Activated T-cell treated with anti-CD3 and anti-CD28 coated beads for 24 hours (primary cell): ENCODE measurements at places on chromosomes 5 and 9.
A peak's percentile ranks its signal among the peaks of the same experiment; 100 is the strongest.

- DNase-seq = no peak
Observed at GRCh38 chr5:180823940-180824629, 21.5 kb upstream of the MGAT1 start.

GRCh38 chr5:30926218-30926617, 267.3 kb upstream of the CDH6 start:
- no peak for DNase-seq

DNA sequence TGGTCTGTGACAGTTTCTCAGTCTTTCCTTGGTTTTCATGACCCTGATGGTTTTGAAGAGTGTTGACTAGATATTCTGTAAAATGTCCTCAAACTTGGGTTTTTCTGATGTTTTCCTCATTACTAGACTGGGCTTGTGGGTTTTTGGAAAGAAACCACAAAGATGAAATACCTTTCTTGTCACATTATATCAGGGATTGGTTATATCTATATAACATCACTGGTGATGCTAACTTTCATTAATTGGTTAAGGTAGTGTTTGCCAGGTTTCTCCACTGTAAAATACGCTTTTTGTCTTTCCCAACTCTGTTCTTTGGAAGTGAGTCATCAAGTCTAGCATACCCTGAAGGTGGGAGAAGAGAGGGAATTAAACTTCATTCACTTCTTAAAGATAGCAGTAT, 3.3 kb upstream of the IL31RA start:
- no peak for DNase-seq

DNA sequence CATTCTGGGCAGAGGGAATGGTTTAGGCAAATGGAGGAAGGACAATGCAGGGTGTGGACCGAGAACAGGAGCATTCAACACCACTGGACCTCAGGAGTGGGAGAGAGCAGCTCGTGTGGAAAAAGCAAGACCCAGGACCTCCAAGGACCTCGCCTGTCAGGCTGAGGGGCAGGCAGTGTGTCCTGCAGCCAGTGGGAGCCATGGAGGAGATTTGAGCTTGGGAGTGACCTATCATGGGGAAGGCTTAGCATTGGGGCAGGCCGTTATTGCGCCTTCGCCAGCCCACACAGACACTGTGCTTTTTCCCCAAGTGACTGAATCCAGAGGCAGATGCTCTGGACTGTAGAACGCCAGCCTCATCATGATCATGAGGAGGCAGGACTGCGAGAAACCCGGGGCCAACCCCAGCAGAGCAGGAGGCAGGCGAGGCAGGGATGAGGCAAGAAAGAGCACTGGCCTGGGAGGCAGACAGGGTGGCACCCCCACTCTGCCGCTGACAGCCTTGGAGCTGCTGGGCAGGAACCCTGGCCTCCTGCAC, 3.3 kb downstream of the CDHR2 start:
- DNase-seq = no peak

DNA sequence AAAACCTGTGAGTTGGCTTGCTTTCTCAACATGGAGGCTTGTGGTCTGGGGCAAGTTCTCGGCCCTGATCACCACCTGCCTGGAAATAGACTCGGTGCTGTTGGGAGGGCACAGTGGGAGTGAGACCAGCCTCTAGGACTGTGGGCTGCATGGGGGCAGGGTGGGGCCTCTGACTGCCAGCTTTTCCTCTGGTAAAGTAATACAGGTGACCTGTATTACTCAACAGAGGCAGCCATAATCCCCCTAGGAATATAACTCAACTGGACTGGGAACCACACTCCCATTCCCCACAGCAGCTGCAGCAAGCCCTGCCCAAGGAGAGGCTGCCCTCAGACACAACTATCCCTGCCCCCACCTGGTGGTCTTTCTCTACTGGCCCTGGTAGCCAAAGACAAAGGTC, 72.8 kb downstream of the C9orf153 start:
- DNase-seq = no peak

DNA sequence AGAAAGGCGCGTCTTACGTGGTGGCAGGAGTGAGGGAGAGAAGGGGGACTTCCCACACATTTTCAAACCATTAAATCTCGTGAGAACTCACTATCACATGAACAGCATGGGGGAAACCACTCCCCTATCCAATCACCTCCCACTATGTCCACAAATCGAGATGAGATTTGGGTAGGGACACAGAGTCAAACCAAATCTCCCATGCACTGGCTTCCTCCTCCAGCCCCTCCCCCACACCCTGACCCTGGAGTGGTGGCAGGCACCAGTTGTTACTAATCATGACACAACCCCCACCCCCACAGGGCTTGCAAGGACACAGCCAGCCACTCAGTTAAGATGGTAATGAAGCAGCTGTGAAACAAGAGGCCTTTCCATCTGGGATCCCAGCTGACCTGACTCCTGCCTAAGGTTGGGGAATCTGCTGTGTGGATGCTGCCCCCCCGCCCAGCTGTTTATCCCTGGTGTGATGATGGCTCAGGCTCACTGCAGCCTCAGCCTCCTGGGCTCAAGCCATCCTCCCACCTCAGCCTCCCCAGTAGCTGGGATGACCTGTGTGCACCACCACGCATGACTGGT, 57.1 kb upstream of the FUBP3 start:
- no peak for DNase-seq

GRCh38 chr5:10420932-10421331, 20.7 kb upstream of the ROPN1L start:
- no peak for DNase-seq

DNA sequence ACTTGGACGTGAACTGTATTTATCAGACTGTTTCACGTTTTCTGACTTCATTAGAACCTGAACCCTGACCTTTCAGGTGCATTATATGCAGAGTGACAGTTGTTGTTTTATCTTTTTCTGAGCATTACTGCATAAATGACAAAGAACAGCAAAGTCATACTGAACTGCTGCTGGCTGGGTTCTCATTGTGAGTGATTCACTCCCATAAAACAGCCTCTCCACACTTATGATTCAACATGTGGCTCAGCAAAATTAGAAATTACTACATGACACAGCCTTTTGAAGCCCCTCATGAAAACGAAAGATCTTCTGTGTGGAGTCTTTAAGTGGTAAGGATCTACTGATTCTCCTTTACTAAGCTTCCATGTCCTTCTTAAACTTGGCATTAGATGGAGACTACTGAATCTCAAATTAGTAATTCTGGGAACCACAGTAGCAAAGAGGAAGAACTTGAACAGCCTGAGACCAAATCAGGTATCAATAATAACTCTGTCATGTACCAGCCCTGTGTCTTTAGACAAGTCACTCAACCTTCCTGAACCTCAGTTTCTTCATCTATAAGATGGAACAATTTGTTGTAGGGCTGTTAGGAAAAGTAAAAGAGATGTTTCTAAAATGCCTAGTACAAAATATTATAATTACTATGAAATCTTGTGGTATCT, 172.3 kb upstream of the GNA14 start:
- no peak for DNase-seq

DNA sequence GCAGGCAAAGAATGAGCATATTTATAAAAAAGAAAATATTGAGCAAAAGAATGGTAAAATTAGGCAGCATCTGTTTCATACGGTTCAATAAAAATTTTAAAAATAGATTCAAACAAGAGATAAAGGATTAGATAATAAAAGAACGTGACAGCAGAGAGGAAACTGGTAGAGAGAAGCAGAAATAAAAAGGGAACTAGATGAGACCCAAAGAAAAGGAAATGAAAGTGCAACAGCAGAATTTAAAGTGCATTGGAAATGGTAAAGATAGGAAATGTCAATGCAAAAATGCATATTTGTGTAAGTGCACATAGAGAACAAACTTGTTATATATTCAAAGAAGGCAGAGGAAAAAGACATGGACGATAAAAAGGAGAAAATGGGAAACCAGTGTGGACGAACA, 70.2 kb downstream of the SUSD1 start:
- DNase-seq = no peak

GRCh38 chr5:57174128-57174889, 450 bp downstream of the GPBP1 start:
- no peak for DNase-seq

DNA sequence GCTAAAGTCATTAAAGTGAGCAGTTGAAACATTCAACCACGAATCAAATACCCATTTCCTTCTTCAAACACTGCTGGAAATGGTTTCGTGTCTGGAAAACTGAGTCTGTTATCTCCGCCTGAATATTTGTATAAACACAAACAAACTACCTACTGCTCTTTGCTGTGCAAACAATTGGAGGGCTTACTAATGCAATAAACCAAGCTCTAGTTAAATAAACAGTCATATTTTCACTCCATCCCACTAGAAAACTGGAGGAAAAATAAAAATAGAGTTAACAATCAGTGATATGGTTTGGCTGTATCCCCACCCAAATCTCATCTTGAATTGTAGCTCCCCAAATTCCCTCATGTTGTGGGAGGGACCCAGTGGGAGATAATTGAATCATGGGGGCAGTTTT, 397.6 kb downstream of the RASEF start:
- DNase-seq = no peak

GRCh38 chr5:79236970-79237739, 1.2 kb downstream of the JMY start:
- peak; percentile 12 for DNase-seq

- DNase-seq = no peak
Observed at GRCh38 chr9:134413890-134414623, 87.8 kb downstream of the RXRA start.

GRCh38 chr9:130824643-130825350, 10.3 kb upstream of the ABL1 start:
- no peak for DNase-seq

DNA sequence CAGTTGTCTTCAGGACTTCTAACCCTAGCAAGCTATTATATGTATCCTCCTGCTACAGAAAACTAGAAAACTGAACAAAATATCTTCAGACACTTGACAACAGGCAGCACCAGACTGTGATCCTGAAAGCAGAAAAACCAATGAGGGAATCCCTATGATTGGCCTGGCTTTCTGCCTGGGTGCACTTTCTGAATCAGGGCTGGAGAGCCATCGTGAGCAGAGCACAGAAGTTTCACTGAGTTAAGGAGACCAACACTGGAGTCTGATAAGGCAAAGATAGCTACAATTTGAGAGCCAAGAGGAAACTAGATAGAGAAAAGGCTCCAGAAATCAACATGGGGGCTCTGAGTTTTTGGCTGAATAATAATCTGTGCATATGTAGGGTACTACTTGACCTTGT, 106.5 kb downstream of the FANCC start:
- DNase-seq = no peak

GRCh38 chr5:90224342-90224741, 185.2 kb downstream of the CETN3 start:
- no peak for DNase-seq

- DNase-seq = no peak
Observed at GRCh38 chr5:115433918-115434317, 110.7 kb downstream of the FEM1C start.

DNA sequence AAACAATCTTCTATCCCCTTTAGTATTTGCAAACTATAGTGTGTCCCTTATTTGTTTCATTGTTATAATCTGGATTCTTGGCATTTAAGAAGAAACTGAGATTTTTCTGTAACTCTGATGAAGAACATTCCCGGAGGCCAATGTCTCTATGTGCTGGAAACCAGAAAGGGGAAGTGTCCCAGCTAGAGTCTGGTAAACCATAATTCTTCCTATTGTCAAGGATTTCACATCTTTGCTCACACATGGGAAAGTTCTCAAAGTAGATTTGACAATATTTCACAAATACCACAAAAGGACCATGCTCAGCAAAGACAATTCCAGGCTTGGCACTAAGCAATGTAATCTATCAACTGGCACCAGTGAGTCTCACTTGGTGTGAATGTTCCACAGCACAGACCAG, 146.8 kb downstream of the MUSK start:
- DNase-seq = no peak

DNA sequence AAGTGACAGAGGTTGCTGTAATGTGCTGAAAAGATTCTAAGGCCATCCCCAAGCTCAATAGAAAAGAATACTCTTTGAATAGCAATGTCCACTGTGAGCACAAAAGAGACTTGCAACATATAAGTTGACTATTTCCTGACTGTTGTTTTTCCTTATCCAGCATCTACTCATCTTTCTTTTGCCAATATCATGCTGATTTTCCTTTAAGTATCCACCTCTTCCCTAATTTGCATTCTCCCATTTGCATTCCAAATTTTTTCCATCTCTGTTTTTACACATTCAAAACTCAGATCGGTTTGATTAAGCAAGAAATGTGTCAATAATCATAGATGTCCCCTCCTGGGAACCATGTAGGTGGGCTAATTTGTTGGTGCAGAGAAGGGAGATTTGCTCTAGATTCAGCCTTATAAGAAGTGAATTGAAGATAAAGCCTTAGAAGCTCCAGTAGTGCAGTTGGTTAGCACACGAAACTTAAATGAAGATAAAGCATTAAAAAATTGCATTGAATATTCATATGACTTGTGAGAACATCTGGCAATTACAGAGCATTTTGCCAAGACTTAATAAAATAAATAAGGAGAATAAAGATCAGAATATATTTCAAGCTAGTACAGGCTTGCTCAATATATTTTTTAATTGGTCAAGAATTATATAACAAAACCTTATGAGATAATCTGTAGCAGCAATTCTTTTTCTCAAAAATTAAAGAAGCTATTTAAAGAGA, 267.6 kb downstream of the TMEM167A start:
- DNase-seq = no peak

DNA sequence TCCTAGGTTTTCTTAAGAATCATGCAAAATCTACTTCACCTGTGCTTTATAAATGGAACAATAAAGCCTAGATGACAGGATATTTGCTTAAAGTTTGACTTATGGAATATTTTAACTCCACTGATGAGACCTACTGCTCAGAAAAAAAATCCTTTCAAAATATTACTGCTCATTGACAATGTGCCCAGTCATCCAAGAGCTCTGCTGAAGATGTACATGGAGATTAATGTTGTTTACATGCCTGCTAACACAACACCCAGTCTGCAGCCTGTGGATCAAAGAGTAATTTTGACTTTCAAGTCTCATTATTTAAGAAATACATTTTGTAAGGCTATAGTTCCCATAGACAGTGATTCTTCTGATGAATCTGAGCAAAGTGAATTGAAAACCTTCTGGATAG, 889.6 kb downstream of the CDH18 start:
- DNase-seq = no peak

DNA sequence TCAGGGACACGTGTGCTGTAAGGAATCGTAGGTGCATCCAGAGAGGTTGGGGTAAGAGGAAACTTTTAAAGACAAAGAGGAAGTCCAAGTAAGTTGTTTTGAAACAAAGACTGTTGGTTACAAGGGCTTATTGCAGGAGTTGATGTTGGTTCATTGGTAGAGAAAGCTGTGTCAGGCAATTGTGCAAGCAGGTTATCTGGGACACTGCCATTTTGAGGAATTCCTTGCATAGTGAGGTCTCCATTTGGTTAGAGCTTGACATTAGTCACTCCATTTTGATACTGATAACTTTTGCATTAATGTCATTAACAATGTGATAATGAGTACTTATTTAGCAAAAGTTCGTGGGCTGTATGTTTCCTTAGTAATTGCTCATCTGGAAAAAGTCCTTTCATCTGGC, 24.9 kb downstream of the CNOT6 start:
- DNase-seq = no peak

GRCh38 chr5:169131616-169132301, 169.2 kb downstream of the SLIT3 start:
- no peak for DNase-seq

DNA sequence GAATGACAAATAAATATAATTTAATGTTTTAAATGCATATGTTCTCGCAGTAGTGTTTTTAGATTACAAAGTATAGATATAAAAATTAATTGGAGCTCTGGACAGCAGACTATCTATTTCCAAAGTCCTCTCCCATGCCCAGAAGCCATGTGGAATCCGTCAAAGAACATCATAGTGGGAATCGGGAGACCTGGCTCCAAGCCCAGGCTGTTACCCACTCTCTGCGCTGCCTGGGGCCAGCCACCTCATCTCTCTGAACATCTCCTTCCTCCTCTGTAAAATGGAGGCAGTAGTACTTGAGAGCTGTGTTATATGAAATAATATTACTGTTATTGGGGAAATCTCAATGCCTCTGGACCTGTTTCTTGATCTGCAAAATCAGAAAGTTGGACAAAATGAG, 58.1 kb upstream of the SLC30A5 start:
- no peak for DNase-seq
